Skeletal muscle cell (primary cell): ENCODE measurements at places on chromosomes 4 and X.

DNA sequence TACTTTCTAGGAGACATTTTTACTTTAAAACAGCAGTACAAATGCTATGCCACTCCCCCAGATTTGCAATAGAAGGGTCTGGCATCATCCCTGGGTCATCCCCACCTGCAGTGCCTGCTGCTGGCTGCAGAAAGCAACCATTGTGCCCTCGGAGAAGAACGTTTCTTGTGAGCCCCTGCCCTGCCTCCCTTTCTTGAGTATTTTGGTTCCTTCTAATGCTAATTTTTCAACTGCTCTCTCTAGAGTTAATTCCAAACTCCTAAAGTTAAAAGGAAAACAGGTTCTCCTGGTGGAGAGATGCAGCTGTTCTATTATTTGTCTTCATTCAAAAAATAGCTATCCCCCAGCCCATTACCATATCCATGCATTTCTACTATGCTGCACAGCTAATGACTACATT, 107.1 kb downstream of the IDS start:
- DNase-seq: no peak

DNA sequence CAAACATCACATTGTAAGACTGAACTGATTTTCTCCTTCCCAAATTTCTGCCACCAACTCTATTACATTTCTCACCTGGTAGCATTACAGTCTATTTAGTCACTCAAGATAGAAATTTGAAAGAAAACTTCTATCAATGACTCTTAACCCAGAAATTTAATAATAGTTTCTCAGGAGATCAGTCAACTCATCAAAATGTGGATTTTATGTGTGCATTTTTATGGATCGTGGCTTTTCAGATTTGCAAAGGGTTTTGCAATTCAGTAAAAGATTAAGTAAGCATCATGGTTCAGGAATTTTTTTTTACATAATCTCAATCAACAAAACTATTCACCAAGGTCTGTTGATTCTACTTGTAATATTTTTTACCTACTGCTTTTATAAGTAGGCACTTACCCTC, 111.1 kb downstream of the CFAP299 start:
- DNase-seq: no peak

DNA sequence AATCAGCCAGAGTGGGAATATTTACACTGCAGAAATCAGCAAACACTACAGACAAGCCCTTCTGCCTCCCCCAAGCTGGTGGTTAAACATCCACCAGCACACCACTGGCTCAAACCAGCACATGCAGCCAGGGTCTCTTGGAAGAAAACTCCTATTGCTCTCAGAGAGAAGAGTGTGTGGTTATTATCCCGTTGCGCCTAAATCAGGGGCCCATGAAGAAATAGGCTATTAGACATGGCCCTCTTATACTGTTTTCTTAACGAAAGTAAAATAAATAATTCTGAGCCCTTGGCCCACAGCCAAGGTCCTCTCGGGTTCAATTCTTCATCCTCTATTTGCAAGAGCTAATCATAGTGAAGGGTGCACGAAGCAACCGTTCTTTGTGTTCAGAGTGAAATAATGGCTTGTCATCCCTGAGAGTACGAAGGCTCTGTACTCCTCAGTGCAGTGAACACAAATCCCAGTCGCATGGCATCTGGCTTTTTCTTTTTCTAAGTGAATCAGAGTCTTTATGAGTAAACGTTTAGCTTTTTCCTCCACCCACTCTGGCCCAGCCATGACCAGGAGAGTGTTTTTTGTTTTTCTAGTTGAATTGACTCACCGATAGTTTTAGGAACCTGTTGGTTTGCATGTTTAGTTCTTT, 33.4 kb upstream of the RBM47 start:
- peak; percentile 46 for DNase-seq

DNA sequence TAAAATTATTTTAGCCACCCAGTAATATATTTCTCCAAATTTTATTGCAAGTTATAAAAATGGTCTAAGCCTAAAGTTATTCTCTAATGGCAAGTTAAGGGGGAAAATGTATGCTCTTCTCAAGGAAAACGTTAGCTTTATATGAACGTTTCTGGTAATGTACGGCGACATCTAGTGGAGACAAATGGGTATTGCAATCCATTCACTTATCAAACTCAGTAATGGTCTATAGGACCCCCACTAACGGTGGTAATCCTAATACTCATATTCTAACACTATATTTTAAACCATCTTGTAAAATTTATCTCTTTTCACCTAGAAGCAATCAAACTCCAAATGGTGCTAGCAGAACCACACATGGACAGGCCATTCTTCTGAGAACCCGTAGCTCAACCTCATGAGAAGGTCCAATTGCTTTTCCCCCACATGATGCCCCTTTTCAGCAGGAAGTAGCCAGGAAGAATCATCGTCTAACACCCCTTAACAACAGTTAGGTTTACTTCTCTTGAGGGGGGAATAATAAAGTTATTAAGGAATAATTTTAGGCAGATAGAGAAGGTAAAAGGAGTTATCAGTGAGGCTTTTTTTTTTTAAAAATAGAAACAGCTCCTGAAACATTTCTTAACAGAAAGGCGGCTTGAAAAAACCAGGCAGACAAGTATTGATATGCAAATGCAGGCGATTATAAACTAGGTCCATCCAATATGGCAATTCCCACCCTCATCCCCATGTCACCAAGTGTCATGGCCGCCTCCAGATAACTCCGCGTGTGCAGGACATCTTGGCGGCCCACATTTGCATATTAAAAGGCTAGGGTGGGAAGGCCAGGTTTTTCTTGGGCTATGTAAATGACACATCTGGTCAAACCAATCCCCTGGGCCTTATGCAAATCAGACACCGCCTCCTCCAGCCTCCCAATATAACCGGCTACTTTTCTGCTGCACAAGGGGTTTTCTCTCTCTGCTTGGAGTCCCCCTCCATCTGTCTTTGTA, 35.0 kb downstream of the NUDT11 start:
- peak; percentile 2 for DNase-seq

GRCh38 chr4:26726655-26727387, 133.8 kb upstream of the STIM2 start:
- no peak for DNase-seq

DNA sequence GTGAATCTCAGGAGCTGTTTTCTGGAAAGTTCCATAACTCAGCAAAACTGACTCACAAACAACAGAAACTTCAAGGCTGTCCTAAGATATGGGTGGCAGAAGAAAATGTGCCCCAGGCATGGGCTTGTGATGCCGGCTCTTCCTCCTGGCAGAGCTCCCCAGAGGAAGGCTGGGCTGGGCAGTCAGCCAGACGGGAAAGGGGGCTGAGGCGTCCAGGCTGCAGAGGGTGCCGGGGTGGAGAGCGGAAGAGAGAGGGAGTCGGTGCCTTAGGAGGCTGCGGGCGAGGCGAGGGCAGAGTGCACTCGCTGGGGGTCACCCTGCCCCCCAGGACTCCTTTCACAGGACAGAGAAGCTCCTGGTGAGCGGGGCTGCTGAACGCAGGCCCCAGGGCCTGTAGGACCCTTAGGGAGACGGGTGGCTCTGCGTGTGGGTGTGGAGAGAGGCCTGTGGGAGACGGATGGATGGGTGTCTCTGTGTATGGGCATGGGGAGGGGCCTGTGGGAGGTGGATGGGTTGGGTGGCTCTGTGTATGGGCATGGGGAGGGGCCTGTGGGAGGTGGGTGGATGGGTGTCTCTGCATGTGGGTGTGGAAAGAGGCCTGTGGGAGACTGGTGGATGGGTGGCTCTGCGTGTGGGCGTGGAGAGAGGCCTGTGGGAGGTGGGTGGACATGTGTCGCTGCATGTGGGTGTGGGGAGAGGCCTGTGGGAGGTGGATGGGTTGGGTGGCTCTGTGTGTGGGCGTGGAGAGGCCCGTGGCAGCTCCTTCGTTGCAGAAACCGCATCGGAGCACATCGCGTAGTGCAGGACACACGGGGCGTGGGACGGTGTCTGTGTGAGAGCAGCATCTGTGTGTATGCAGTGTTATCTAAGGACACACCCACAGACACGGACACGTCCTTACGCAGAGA, 15.9 kb downstream of the PCGF3 start:
- no peak for DNase-seq

GRCh38 chr4:8085491-8086117, 73.0 kb downstream of the ABLIM2 start:
- DNase-seq: no peak

DNA sequence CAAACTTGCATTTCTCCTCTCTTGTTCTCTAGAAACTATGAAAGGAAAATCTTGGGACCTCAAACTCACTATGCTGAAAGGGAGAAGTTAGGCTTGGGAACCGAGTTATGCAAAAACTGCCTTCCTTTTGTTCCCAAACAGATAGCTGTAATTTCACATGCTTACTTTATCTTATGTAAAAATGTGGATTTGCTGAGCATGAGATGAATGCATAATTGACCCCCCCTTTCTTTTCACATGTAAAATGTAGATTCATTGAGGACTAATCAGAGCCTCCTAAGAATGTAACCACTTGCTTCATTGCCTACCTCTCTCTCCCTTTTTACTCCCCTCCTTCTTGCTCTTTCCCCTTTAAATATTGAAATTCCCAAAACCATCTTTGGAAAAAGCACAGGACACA, 18.0 kb downstream of the TBC1D9 start:
- no peak for DNase-seq
